SHP77 (cell line): ENCODE measurements at places on chromosomes 6 and 20.
A peak's percentile ranks its signal among the peaks of the same experiment; 100 is the strongest.

GRCh38 chr6:150668900-150669302 lies 69.2 kb downstream of the PLEKHG1 start:
- no peak for DNase-seq

DNA sequence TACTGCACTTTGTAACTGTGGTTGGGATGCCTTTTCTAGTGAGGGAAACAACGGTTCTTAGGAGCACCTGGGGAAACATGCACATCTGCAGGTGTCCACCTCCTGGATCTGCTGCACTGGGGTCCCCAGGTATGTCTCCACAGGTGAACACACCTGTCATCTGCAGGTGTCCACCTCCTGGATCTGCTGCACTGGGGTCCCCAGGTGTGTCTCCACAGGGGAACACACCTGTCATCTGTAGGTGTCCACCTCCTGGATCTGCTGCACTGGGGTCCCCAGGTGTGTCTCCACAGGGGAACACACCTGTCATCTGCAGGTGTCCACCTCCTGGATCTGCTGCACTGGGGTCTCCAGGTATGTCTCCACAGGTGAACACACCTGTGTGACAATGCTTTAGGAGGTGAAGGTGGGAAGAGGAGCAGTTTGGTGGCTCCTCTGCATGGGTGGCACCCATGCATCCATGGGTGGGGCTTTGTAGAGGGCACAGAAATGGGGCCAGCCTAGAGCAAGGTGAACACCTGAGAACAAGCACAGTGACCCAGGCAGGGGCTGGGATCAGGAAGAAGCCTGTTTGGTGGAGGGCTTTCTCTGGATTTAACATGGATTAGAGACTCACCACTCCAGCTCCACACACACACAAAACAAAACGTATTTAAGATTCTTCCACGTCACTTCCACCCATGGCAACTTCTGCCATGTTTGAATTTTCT lies 206.0 kb upstream of the CDH4 start:
- DNase-seq: no peak

- DNase-seq: no peak
Observed at GRCh38 chr6:15341311-15342001, 95.6 kb downstream of the JARID2 start.

GRCh38 chr6:148868901-148869300 lies 122.1 kb downstream of the UST start:
- no peak for DNase-seq

GRCh38 chr6:52337633-52338290 lies 24.2 kb upstream of the PAQR8 start:
- DNase-seq: no peak

DNA sequence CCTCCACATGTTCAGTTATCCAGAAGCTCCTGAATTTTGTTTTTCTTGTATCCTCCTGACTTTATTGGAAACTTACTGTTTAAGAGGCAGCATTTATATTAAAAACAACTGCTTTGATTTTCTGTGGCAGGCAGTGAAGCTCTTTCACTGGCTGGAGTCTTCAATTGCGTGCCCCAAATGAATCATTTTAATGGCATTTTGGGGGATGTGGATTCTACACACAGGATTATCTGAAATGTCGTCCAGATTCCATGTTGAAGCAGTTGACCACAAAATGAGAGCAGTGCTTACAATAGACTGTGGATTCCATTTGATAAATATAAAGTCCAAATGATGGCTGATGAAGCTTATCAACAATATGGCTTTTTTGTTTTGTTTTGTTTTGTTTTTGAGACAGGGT lies 41.0 kb upstream of the HIVEP1 start:
- no peak for DNase-seq

DNA sequence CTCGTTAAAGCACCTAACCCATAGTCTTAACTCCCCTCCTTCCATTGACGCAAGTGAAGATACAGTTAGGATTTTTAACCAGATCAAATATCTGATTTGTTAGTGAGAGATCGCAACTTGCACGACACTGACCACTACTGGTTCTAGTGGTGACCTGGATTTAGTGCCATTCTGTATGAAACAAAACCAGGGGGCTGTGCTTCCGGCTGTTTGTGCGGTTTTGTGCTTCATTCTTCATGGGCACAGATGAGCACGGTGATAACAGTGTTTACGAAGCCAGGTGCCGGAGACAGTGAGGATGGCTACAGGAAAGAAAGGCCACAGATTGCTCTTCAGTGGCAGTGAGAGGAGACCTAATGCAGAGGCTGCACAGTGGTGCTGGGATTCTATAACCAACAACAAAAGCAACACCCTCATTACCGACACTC lies 75.5 kb downstream of the NOL4L start:
- DNase-seq: peak; percentile 42

- no peak for DNase-seq
Observed at GRCh38 chr6:125151700-125152099, 1.9 kb upstream of the TPD52L1 start.

GRCh38 chr6:148487461-148487860 lies 144.8 kb downstream of the SASH1 start:
- no peak for DNase-seq

DNA sequence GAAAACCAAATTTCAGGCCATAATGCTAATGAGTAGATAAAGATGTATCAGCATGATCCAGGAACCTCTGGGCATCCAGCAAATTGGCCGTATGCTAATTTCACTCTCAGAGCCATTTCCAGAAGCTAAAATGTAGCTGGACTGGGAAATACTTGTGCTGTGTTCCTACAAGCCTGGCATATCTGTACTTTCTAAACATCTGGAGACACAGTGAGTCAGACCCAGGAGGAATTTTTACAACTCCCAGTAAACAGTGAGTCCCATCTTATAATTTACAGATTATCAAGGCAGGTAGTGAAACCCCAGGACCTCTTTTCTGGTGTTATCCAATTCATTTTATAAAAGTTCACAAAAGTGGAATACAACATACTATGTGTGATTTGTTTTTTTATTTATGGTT lies 683.0 kb upstream of the ADGRB3 start:
- DNase-seq: no peak

DNA sequence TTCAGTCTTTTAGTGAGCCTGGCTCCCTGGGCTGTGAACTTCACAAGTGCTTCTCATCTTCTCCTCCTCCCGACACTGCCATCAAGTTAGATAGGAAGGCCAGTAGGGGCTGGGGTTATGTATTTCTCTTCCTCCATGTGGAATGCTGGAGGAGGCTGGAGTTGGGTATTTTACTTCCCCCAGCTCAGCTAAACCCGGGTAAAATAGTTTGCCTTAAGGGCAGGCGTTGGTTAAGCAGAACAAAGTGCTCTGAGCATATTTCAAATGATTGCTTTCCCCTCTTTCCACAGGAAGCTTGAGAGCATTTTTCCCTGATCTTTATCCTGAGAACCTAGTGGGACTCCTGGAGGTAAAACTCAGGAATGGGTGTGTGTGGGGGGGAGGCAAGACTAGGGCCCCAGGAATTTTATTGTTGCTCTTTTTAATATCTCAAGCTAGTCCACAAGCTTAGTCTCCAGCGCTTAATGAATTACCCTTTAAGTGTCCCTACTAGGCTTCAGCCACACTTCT lies 16.9 kb upstream of the SUPT3H start:
- no peak for DNase-seq

DNA sequence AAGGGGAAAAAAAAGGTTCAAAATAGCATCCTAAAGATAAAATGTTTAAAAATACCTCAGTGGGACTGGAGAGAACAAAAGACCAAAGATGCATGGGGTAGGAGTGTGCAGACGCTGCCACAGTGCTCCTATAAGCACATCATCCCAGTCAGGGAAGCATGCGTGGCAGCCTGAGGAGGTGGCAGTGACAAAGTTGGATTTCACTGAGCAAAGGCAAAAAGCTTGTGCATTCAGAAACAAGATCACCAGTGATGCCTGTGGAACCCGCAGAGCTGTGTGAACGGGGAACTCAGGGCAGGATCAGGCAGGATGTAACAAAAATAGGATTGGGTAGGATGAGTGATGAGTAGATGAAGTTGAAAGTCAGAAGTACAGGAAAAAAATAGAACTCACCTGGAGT lies 116.1 kb downstream of the RIMS1 start:
- no peak for DNase-seq

DNA sequence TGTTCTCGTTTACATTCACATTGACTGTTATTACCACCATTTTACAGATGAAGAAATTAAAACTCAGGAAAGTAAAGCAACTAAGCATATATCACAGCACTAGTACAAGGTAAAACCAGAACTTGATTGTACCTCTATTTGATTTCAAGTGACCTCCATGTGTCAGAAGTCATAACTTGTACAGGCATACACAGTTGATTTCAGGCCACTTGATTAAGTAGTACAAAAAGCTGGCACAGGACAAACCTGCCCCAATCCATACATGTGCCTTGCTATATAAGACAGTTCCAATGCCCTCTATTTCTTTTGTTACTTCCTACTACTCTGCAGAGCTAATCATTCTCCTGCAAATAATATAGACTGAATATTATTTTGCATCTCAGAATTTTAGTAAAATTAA lies 58.8 kb upstream of the VGLL2 start:
- DNase-seq: no peak

GRCh38 chr20:44598423-44599305 lies 16.3 kb downstream of the PKIG start:
- no peak for DNase-seq

- DNase-seq: no peak
Observed at GRCh38 chr6:46917002-46917545, 4.7 kb downstream of the ADGRF5 start.

GRCh38 chr6:34159844-34160243 lies 14.0 kb upstream of the GRM4 start:
- DNase-seq: no peak

GRCh38 chr6:167588181-167588919 lies 238.4 kb upstream of the AFDN start:
- no peak for DNase-seq

DNA sequence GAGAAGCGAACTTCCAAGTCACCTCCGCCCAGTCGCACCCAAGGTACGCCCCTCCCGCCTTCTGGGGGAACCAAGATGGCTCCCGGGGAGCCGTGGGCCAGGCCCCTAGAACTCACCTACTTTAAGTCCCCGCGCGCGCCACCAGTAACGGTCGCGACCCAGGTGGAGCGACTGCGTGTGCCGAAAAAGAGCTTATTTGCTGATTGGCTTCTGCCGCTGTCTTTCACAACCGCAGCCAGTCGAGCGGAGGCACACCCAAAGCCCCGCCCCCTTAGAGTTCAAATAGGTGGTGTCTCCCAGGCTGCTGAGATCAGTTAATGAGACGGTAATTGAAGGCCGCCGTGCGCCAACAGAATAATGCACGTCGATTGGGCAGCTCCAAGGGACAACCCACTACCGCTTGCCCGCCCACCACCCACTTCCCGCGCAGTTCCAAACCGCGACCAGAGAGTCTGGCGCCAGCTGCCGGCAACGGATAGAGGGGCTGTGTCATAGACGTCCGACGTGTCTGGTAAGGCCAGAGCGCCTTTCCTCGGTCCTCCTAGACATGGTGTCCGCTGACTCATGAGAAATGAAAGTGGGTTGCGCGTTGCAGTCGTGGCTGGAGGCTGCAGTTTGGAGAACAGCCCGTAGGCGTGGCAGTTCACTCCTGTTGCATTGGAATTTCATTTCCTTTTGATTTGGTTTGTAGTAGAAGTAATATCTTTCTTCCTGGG lies at the start of gene MDC1:
TSS of gene MDC1 (minus strand) at position 153 of the 716 bp plus-strand sequence. CDS start 2,106 bp downstream, outside the sequence.
- peak; percentile 99 for DNase-seq

- no peak for DNase-seq
Observed at GRCh38 chr6:30405934-30406333, 61.0 kb downstream of the RPP21 start.

- no peak for DNase-seq
Observed at GRCh38 chr6:127195833-127196232, 70.8 kb upstream of the RNF146 start.

- no peak for DNase-seq
Observed at GRCh38 chr6:155955038-155955437, 499.4 kb upstream of the NOX3 start.

DNA sequence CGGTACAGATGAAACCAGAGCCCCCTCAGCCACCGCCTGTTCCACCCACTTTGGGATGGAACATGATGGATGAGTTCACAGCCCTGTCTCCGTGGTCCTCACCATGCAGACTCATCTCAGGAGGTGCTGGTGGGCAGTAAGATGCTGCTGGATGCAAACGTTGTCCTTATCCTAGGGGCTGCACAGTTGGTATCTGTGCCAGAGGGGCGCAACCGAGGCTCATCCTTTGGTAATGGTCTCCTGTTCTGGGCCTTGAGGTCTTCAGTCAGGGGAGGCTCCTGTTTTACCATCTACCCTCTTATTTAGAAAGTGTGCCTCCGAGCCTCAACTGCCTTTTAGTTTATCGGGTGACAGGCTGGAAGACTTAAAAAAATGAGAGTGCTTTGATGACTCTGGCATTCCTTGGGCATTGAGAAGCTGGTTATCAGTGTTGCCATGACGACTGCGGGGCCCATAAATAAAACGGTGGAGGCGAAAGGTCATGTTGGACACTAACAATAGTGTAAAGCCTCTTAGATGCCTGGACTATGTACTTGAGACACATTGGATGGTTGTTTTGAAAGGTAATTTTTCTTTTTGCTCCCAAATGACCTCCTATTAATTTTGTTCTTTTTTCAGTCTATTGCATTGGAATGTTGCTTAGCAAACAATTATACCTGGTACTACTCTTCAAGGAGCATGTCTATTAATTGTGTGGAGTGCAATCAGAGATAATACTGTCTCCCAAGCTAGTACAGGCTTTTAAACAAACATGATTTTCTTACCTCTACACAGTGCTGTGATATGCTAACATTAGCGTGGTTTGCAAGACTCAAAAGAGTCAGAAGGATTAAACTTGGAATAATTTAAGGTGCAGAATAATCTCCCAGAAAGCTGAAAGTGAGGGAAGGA lies 74.2 kb upstream of the DSP start:
- no peak for DNase-seq

DNA sequence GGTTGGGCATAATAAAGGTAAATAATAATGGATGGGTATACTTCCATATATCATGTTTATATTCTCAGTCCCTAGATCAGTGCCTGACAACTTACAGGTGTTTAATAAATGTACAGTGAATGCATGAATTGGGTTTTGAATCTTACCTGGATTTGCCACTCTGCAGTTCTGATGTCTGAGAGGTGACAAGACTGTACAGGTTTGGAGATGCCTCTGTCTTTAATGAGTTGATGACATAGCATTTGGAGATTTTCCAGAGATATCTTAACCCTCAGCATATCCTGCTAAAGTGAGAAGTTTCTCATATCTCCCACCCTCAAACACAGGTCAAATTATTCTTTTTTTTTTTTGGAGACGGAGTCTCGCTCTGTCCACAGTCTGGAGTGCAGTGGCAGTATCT lies 2.2 kb downstream of the ANKS1A start:
- DNase-seq: no peak

GRCh38 chr20:34493646-34494045 lies 22.6 kb upstream of the DYNLRB1 start:
- no peak for DNase-seq

- no peak for DNase-seq
Observed at GRCh38 chr6:114042267-114043016, 71.5 kb upstream of the HDAC2 start.

- peak; percentile 34 for DNase-seq
Observed at GRCh38 chr6:134517868-134518267, 200.0 kb upstream of the SGK1 start.

GRCh38 chr6:514396-514978 lies 122.9 kb downstream of the IRF4 start:
- DNase-seq: no peak

DNA sequence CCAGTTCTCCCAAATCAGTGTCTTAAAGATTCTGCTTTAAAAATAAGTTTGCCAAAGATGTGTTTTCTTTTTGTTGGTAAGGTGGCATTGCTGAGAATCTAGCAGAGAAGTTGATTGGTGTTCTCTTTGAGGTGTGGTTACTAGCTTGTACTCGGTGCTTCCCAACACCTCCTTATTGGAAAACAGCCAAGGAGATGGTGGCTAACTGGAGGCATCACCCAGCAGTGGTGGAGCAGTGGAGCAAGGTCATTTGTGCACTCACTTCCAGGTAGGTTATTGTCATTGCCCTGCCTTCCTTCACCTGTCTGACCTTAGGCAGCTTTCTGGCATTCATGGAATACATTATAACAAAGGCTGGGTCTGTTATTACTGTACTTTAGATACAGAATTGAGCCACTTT lies 26.7 kb downstream of the RALGAPB start:
- no peak for DNase-seq
